T1000 (cell line): ENCODE measurements at places on chromosomes 5 and 9.

GRCh38 chr9:37262410-37262809 lies 142.0 kb downstream of the ZCCHC7 start:
- DNase-seq, result no peak

- DNase-seq, result no peak
Measured at GRCh38 chr5:53481887-53482716, 1.7 kb downstream of the FST start.

DNA sequence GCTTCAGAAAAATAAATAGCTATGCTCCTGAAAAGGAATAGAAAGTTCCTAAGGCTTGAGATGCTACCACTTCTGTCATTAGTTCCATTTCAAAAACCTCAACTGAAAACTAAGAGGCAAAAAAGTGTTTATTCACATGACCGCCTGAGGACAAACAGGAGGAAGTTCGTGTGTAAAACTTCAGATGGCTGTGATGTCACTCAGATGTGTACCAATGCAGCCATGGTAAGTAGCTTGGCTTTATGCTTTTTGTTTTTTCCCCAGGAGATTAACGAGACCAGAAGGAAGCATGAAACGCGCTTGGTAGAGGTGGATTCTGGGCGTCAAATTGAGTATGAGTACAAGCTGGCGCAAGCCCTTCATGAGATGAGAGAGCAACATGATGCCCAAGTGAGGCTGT lies 33.0 kb downstream of the LMNB1 start:
- DNase-seq, result no peak

DNA sequence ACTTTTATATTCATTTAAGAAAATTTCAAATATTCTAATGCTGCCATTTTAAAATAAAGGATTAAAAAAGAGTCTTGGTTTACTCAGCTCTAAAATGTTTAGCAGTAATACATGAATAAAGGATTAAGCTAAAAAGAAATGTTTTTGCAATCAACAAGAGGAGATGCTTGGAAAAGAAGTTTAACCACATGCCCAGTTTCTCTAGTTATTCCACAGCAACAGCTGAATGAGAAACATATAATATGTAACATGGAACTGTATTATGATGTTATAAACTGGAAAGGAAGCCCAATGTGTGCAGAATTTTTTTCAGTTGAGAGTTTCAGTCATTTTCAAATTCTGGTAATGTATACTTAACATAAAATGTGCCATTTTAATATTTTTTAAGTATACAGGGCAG lies 76.5 kb upstream of the ALDH1A1 start:
- no peak for DNase-seq

DNA sequence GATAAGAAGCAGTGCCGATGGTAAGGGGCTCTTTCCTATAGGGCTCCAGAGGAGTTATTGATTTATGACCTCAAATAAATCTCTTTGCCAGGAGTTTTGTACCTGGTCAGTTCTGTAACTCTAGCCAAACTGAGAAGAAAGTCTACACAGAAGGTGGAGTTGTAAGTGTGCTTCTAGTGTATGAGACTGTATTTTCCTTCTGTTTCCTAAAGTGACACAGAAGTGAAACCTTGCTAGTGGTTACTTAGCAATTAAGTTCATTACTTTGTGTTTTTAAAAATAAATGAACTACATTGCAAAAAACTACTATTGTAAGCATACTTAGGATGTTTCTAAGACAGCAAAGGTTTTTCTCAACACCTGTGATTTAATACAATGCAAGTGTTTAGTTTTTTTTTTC lies 48.7 kb upstream of the ACTBL2 start:
- DNase-seq, result no peak

DNA sequence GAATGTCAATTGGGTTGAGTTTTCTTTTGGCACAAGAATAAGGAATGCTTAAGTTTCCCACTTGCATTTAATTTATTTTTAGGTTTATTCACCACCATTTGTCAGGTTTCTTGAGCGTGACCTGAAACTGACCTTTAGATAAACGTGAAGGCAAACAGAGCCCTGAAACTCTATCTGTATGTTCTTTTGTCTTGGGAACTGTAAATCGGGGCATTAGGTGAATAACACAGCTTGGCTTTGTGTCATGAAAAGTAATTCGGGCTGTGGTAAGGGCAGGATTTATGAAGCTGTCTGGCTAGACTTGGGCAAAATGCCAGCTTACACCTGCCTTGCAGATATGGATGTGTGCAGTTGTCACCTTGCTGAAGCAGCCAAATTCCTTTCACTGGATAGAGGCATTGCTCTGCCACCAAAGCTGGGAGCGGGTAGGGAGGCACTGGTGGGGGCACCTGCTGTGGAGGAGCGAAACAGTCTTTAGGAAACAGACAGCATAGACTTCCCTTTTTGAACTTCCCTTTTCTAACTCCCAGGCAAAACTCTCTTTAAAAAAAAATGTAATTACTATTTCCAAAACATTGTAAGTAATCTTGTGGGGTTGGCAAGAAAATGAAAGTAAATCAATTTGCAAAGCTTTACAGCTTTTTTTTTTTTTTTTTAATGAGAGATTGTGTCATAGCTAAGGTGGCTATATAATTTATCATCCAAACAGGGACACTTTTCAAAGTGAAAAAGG lies 545.2 kb downstream of the CSNK1G3 start:
- DNase-seq, result no peak

DNA sequence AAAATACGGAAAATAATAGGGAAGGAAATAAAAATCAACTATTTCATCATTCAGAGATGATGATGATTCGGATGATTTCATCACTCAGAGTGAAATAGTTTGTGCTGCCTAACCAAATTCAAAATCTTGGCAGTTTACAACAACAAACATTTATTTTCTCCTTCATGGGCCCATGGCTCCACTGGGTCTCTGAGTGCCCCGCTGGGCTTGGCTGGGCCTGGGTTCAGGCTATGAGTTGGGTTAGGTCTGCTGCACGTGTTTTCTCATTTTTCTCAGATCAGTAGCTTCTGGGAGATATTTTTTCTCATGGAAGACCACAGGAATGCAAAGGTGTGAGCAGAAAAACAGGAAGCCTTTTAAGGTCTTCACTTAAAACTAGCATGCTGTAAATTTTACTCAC lies 24.0 kb upstream of the F2RL1 start:
- no peak for DNase-seq

GRCh38 chr5:40736103-40736875 lies 19.5 kb downstream of the TTC33 start:
- DNase-seq, result no peak

GRCh38 chr5:159414021-159414420 lies 83.7 kb upstream of the IL12B start:
- no peak for DNase-seq

GRCh38 chr5:83745816-83746215 lies 25.2 kb upstream of the HAPLN1 start:
- no peak for DNase-seq

DNA sequence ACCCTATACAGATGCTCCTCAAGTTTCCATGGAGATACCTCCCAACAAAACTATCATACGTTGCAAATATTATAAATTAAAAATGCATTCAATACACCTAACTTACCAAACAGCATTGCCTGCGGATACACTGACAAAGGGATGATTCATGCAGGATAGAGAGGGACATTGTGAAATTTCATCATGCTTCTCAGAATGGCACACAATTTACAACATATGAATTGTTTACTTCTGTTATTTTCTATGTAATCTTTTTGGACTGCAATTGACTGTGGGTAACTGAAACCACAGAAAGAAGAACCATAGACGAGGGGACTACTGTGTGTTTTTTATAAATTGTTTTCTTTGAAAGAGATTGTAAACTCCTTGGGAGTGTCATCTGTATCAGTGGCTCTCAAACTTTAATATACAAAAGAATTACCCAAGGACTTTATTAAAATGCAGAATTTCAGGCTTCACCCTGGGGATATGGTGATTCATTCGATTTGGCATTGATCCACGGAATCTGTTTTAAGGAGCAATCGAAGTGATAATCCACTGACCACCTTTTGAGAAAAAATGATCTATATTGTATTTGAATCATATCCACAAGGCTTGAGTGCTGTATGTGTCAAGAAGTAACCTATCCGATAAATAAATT lies 146.4 kb downstream of the SGCD start:
- DNase-seq, result no peak

DNA sequence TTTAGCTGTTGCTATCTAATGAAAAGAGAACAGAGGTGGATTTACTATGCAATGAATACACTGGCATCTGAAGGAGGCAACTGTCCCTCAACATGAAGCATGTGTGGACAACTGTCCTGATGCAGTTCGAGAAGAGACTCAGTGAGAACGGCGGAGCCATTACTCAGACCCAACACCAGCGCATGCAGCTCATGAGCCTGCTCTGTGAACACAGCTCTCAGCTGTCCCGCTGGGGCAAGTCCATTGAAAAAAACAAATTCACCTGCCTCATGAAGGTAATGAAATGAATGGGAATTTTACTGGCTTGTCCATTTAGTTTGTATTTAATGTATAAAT lies 78.8 kb downstream of the SPTLC1 start:
- DNase-seq, result no peak
